ENCODE measurements at places on chromosomes 2 and 18.

GRCh38 chr18:3624935-3625741 lies 175.2 kb downstream of the TGIF1 start:
- no peak for DNase-seq

- no peak for DNase-seq
Observed at GRCh38 chr2:111160758-111161157, 40.0 kb downstream of the BCL2L11 start.

- DNase-seq = no peak
Observed at GRCh38 chr2:30920511-30920910, 113.3 kb upstream of the CAPN13 start.

DNA sequence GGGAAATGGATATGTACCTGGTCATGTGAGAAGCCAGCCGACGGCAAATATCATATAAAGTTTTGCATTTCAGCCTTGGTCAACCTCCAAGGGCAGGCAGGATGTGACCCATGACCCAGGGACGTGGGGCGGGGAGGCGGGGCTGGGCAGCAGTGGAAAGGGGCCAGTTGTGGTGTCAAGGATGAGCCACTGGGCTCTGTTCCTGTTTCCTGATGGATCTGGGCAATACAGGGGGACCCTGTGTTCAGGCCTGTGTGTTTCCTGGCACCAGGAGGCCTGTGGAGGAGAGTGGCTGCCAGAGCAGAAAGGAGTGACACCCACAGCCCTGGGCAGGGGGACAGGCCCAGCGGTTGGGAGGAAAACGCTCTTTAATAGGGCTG lies 106.9 kb downstream of the GATA6 start:
- no peak for DNase-seq

DNA sequence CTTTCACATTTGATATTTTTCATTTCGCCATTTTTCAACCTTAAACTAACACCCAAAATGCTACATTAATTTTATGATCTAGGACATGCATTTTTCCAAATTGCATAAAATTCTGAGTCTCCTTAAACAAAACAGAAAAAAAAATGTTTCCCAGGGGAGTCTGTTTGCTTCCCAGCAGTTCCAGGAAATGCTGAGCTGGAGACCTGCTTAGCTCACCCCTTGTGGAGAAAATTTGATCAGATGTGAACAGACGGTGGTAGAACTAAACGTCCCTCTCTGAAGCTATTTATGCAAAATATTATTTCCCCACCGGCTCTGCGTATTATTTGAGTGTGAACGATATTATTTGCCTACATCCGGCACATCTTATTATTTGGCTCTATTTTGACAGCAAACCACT lies 74.9 kb upstream of the AGAP1 start:
- DNase-seq = no peak

GRCh38 chr2:219460424-219460926 lies 25.8 kb downstream of the SPEG start:
- DNase-seq = no peak

DNA sequence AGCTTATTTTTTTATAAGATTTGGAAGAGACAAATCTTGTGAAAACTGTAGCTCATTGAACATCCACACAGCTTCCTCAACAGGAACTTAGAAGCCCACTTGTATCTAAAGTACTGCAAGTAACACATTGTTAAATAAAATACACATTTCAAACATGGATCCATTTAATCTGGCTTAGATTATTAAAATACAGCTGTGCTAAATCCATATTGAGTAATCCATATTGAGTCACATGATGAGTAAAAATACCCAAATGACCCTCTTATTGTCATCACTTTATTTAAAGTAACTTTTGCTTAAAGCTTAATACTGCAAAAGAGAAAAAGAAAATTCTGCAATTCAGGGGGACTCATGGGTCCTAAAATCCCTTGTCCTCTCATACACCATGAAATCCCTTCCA lies 133.3 kb downstream of the OSR1 start:
- DNase-seq = no peak

- DNase-seq = no peak
Observed at GRCh38 chr2:40087434-40087833, 308.4 kb upstream of the THUMPD2 start.

- no peak for DNase-seq
Observed at GRCh38 chr2:100052650-100053049, 89.7 kb downstream of the AFF3 start.

DNA sequence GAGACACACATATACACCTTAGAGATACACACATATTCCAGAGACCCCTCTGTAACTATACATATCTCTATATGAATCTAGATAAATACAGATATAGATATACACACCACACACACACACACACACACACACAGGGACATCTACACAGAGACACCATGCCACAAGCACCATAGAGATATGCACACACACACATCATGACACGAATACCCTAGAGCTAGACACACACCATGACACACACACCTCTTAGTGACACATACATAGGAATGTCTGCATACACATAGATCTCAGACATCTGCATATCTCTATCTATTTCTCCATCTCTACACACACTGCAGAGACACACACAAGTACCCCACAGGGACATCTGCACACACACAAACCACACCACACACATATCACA lies 270.0 kb downstream of the CYRIA start:
- DNase-seq = no peak

GRCh38 chr2:46018773-46019591 lies 278.2 kb upstream of the EPAS1 start:
- no peak for DNase-seq

DNA sequence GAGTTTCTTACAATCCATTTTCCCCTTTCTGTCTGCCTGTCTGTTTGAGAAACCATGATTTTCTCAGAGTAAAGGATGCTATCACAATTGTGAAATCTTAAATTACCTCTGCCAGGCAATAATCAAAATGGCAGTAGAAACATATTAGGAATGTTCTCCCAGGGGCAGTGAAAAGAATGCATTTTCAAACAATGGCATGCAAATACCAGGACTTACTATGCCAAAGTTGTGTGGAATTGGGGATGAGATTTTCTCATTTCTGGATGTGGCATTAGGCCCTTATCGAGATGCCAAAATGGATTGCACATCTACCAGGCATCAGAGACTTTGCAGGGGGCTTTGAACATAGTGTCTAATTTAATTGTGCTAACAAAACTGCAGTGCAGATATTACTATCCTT lies 821.4 kb downstream of the RNF144A start:
- DNase-seq = no peak

GRCh38 chr2:188881434-188881833 lies 92.7 kb upstream of the COL3A1 start:
- no peak for DNase-seq

DNA sequence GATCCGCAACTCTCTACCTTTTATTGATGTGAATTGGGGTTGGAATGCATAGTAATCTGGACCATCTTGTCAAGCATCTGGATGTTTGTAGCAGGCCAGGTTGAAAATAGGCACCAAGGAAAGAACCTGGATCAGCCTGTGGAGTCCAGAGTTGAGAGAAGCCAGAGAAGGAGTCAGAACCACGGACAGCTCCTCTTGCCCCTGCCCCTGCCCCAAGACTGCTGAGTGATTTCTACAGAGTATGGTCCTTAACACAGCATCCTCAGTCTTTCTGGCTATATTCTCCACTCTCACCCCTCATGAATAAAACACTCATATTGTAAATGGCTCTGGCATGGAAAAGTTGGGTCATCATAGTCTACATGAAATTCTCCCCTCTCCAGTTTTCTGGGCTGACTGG lies 154.6 kb downstream of the LOXHD1 start:
- DNase-seq = no peak
